ENCODE measurements at places on chromosomes 6 and 20.

- no peak for DNase-seq
Observed at GRCh38 chr20:59985164-59985563, 26.9 kb downstream of the CDH26 start.

DNA sequence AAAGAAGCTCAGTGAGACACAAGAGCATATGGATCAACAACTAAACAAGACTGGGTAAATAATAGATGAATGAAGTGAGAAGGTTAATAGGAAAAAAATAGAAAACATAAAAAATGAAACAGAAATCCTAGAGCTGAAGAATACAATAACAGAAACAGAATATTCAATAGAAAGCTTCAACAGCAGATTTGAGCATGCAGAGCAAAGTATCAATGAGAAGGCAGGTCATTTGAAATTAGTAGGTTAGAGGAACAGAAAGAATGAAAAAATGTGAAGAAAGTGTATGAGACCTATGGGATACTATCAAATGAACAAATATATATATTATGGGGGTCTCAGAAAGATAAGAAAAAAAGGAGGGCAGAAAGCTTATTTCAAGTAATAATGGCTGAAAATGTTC lies 362.9 kb upstream of the POU3F2 start:
- DNase-seq = no peak

DNA sequence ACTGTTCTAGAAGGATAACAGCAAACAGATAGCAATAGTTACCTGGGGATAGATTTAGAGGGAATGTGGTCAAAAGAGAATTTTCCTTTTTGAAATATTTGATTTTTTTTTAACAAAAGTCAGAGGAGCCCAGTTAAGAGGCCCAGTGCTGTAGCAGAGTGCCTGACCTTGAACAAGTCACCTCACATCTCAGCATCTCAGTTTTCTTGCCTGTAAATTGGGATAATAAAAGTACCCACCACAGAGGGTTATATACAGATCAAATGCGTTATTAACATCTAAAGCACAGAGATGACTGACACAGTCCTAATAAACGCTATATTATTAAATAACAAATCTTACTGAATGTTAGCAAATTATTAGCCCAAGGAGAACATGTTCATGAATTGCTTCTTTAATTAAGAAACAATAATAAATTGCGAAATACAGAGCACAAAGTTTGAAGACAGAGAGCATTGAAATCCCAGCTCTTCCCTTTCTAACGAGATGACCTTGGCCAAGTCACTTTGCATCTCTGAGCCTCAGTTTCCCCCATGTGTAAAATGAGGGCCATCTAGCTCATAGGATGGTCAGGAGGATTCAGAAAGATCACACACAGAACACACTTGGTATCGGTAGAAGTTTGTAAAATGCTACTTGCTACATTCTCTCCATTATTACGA lies 35.5 kb downstream of the PTGIS start:
- DNase-seq = no peak

GRCh38 chr6:138714493-138714892 lies 59.1 kb upstream of the CCDC28A start:
- DNase-seq = no peak
